ENCODE measurements at places on chromosomes 5 and 9.

- DNase-seq = no peak
Measured at GRCh38 chr5:102295534-102296177, 428 bp downstream of the SLCO4C1 start.

DNA sequence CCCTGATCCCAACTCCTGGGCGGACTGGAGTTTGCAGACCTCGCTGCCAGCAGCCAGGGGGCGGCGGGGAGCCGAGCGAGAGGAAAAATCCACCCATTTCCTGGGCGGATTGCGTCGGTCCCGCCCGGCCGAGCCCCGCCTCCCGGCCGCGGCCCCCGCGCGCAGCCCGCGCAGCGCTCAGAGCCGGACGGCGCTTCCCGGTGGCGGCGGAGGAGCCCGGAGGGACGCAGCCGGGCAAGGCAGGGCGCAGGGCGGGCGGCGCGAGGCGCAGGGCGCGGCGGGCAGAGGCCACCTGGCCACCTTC lies at the start of gene OLFM1:
Gene OLFM1 (plus strand): TSS at position 180 of the 304 bp plus-strand sequence. CDS start 322 bp downstream, outside the sequence.
- no peak for DNase-seq

DNA sequence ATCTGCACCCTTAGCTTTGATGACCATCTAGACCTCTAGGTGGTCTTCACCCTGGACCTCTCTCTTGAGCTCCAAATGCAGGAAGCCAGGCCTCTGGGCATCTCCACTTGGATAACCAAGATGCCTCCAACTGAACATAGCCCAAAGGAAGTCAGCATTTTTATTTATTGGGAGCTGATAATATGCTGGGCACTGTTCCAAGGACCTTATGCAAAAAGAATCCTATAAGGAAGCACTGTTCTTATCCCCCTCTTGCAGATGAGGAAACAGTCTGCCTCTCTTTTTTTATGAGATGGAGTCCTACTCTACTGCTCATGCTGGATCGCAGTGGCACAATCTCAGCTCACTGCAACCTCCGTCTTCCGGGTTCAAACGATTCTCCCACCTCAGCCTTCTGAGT lies 219.9 kb downstream of the CDK5RAP2 start:
- no peak for DNase-seq

GRCh38 chr5:177364159-177364962 lies 6.6 kb downstream of the RGS14 start:
- no peak for DNase-seq

DNA sequence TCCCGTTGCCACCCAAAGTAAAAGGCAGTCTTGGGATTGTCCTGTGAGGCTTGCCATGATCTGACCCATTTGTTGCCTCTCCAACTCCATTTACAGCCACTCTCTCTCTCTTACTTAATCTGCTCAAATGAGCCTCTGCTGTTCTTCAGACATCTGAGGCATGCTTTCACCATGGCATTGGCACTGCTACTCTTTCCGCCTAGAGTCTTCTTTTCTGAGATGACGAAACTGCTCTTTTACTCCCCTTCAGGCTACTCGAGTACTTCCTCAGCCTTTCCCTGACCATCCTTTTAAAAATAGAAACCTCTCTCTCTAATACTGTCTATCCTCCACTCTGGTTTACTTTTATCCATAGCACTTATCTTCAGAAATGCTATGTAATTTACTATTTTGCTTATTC lies 9.0 kb downstream of the FOCAD start:
- DNase-seq = no peak

- DNase-seq = no peak
Measured at GRCh38 chr5:10565785-10566542, 2.1 kb downstream of the ANKRD33B start.

DNA sequence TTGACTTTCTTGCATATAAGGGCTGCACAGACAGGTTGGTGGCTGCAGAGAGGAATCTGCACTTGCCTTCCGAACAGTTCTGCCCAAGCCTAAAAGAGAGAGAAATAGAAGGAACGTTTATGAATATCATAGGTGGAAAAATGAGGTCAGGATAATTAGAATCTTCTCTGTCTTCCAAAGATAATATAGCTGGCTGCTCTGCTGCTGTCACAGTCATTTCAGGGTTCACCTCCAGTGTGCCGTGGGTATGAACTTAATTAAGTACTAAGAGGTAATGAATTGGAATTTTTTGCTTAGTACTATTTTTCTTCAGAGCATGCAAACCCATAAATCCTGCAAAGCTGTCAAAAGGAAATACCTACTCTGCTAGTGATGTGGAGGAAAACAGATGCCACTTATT lies 82.2 kb downstream of the PRDM6 start:
- DNase-seq = no peak

DNA sequence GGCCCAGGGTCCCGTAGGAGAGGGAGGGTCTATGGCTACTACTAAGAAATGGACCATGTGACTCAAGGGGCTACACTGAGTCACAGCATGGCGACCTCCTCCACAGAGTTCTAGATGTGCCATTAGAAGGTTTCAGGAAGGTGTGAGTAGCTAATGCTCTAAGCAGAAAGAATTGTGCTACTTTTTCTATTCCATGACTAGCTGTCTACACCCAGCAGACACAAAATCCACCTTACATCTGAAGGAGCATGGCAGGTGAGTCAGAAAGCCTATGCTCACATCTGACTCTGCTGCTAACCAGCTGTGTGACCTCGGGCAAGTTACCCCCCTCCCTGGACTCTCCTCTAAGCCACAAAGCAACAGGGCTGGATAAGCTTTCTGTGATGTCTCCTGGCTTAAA lies 14.4 kb upstream of the MEIKIN start:
- DNase-seq = no peak

DNA sequence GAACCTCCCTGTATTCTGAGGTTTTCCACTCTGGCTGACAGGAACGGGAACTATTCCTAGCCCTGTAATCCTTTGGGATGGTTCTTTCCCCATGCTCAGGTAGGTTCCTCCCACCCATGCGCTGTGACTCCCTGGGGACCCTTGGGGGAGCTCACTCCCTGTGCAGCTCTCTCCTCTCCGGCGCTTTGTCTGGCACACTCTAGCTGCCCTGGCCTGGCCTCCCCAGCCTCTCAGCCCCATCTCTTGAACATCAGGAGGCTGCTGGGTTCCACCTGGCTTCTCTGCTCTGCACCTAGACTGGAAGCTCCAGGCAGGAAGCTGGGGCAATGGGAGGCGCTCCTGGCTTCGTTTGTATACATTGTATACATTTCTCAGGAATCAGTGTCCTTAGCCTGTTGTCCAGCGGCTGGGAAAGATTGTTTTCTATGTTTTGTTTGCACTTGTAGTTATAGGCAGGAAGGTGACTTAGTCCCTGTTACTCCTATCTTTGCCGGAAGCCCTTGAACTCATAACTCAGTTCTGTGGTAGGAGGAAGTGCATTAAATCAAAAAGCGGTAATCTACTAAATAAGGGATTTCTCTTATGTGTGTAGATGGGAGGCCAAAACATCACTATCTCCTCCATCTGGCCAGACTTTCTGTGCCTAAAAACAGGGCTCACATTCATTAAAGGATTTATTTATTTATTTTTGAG lies 20.4 kb downstream of the SLC25A25 start:
- no peak for DNase-seq
